Heart right ventricle (tissue), 16 donors: ENCODE measurements at places on chromosomes 12 and 14. TPM values are rescaled to one million over a fixed set of nuclear protein-coding genes. Genes with fewer than 3 reads are reported as not detected.

DNA sequence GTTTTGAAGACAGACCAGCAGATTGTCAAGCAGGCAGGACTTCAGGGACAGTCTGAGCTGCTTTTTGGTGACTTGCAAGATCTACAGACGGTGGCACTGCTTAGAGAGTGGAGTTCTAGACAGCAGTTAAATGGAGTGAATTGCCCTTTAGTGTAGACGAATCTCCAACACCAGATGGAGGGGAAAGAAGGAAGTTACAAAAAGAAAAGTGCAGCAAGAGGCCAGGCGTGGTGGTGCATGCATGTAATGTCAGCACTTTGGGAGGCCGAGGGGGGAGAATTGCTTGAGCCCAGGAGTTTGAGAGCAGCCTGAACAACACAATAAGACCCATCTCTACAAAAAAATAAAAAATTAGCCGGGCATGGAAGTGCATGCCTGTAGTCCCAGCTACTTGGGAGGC, 8.4 kb upstream of the HHIPL1 start:
- no peaks in the 10 kb centered on the region for H3K4me1 ChIP-seq
- H3K36me3 ChIP-seq = no peaks in the 10 kb centered on the region
- no peak overlapping the region for H3K4me3 ChIP-seq
- H3K27ac ChIP-seq = no peak overlapping the region
- no peaks in the 10 kb centered on the region for H3K27me3 ChIP-seq

DNA sequence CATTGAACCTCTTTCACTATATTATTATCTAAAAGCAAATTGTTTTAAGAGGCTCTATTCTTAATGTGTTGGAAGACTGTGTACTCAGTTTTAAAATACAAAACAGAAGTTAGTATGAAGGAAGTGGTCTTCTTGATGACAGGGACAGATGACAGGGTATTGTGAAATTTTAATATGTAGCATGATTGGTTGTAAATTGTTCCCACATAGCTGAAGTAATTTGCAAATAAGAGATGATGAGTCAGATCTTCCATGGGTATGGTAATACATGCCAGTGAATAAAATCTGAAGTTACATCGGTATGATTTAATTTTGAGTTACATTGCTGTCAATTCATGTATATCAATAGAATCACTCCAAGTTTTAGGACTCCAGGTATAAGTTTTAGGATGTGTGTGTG, 454.8 kb downstream of the AEBP2 start:
- H3K27me3 ChIP-seq = no peaks in the 10 kb centered on the region
- H3K4me1 ChIP-seq = peaks cover 14% of the 10 kb centered on the region
- no peak for DNase-seq
- H3K4me3 ChIP-seq = no peak overlapping the region

GRCh38 chr12:27619308-27619707, 76.9 kb upstream of the REP15 start:
- no peak for DNase-seq
- H3K4me3 ChIP-seq = no peak overlapping the region
- no peak overlapping the region for H3K27ac ChIP-seq
- no peaks in the 10 kb centered on the region for H3K27me3 ChIP-seq
- peaks cover 97% of the 10 kb centered on the region for H3K4me1 ChIP-seq

The SERPINA10 gene
- not detected for total RNA-seq

DNA sequence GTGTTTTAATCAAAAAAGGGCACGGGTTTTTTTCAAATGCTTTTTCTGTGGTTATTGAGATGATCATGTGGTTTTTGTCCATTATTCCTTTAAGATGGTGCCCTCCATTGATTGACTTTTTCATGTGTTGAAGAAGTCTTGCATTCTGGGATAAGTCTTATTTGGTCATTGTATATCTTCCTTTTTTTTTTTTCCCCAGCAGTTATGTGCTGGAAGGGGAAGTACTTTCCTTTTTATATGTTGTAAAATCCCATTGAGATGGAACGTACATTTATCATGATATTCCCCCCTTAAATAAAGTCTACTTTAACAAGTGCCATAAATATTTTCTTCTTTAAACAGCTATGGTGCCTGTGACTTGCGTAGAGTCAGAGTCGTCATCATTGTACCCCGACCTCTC, 24.8 kb upstream of the MUCL1 start:
- H3K27ac ChIP-seq = no peak overlapping the region
- DNase-seq = no peak
- no peaks in the 10 kb centered on the region for H3K27me3 ChIP-seq
- no peak overlapping the region for H3K4me3 ChIP-seq
- H3K4me1 ChIP-seq = no peaks in the 10 kb centered on the region

GRCh38 chr12:19234171-19234704, 104.7 kb downstream of the PLEKHA5 start:
- H3K27me3 ChIP-seq = no peaks in the 10 kb centered on the region
- no peak for DNase-seq
- no peaks in the 10 kb centered on the region for H3K36me3 ChIP-seq
